Endothelial cell (in vitro differentiated cells): ENCODE measurements at places on chromosomes 7 and 10.

GRCh38 chr7:67006965-67007364 lies 10.3 kb downstream of the TYW1 start:
- no peak for DNase-seq

GRCh38 chr7:125661006-125661405 lies 731.4 kb upstream of the POT1 start:
- DNase-seq: no peak

DNA sequence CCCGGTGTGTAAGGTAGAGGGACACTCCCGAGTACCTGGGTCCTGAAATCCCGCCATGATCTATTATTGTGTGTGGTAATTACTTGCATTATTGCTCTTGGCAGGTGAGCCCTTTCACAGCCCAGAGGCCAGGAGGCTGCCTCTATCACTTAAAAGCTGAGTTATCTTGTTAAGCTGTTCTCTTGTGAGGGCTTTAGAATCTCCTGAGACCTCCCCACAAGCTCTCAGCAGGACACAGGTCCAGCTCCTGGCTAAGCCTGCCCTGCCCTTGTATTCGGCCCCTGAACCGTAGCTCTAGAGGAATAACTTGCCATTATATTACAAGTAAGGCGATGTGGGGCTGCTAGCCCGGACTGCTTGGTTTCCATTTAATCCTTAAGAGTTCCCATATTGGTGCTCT lies 13.9 kb downstream of the SND1 start:
- no peak for DNase-seq

- DNase-seq: no peak
These were observed 26.0 kb downstream of the SLC29A3 start for GRCh38 chr10:71344993-71345480.

DNA sequence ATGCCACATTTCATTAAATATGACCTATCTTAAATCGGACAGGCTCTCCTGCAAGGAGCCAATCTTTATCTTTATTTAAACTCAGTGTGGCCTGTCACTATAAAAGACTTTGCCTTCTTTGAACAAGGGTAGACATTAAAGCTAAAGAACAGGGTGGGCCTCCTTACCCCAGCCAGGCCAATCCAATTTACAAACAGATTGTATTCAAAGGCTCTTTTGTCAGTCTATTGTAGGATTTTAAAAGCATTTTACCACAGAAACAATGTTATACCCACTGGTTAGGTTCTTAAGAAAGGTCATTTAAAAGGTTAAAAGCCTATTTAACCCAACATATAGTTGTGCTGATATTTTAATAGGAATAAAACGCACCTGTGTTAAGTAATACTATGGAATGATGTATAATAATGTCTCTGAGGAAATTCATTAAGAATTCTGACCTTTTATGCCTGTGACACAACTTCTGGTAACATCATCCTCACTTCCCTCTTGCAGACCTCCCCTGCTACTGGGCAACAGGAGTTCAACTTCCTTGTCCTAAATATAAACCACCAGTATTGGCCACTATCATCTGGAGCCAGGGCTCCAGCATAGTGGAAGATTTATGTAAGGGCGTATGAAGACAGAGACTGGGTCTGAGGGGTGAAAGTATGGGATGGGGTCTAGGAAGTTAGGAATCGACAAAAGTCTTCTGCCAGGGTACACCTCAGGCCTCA lies 32.5 kb downstream of the MTERF1 start:
- DNase-seq: no peak

- DNase-seq: peak; percentile 11
These were observed 44.2 kb upstream of the C10orf71 start for GRCh38 chr10:49254556-49255318.

- no peak for DNase-seq
These were observed 21.2 kb downstream of the PDIA4 start for GRCh38 chr7:149007146-149007545.

GRCh38 chr10:42304341-42304740 lies 334.0 kb downstream of the ZNF33B start:
- no peak for DNase-seq
